ENCODE measurements at places on chromosomes 3 and 15. TPM values are rescaled to one million over a fixed set of nuclear protein-coding genes. Genes with fewer than 3 reads are reported as not detected.

DNA sequence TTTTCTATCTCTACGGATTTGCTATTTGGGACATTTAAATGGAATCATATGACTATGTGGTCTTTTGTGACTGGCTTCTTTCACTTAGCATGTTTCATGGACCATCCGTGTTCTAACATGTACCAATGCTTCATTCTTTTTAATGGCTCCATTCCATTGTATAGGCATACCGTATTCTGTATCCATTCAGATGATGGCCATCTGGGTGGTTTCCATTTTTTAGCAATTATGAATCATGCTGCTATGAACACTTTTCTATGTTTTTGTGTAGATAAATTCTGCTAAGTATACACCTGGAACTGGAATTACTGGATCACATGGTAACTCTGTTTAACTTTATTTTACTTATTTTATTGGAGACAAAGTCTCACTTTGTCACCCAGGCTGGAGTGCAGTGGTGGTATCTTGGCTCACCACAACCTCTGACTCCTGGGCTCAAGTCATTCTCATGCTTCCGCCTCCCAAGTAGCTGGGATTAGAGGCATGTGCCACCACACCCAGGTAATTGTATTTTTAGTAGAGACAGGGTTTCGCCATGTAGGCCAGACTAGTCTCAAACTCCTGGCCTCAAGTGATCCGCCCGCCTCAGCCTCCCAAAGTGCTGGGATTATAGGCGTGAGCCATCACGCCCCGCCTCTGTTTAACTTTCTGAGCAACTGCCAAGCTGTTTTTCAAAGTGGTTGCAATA is 13.4 kb downstream of the UBP1 start:
- DNase-seq: no peak

GRCh38 chr3:19073341-19074105 is 74.8 kb upstream of the KCNH8 start:
- DNase-seq: no peak

- no peak for DNase-seq
These were observed 44.9 kb downstream of the FGF7 start for GRCh38 chr15:49467746-49468480.

- DNase-seq: no peak
These were observed 36.1 kb upstream of the LIMD1 start for GRCh38 chr3:45558431-45558830.

Gene WNT5A
- 0.35 TPM for polyA plus RNA-seq

- no peak for DNase-seq
These were observed 14.5 kb downstream of the GP5 start for GRCh38 chr3:194384569-194385001.

GRCh38 chr3:156633335-156633734 is 41.1 kb upstream of the TIPARP start:
- peak; percentile 41 for DNase-seq

Gene GMNC
- polyA plus RNA-seq: 0.04 TPM

Gene EPHB3
- polyA plus RNA-seq: 1.4 TPM

DNA sequence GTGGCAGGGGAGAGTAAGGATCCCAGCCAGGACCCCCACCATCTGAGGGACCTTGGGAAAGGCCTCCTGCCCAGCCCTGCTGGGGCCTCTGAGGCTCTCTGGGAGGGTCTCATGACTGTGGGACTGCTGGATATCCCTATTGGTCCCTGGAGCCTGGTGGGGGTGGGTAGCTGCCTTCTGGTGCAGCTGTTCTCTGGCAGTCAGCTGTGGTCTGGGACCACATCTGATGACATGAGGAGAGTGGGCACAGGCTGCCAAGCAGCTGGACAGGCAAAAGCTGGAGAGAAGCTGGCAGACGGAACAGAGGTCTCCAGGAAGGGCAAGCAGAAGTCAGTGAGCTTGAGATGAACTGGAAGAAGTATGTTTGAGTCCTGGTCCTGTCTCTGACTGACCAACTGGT is 22.4 kb downstream of the PLEKHO2 start:
- no peak for DNase-seq

- no peak for DNase-seq
These were observed 45.7 kb upstream of the RAB6B start for GRCh38 chr3:133941415-133941821.

- no peak for DNase-seq
These were observed 7.2 kb upstream of the OGG1 start for GRCh38 chr3:9742560-9742959.

GRCh38 chr15:67551207-67551743 is 8.8 kb downstream of the MAP2K5 start:
- DNase-seq: no peak

- peak; percentile 84 for DNase-seq
These were observed at the start of gene C2CD4B for GRCh38 chr15:62165104-62165792. C2CD4B (minus strand) TSS chr15:62165285; CDS start chr15:62164984, 301 bp downstream.

DNA sequence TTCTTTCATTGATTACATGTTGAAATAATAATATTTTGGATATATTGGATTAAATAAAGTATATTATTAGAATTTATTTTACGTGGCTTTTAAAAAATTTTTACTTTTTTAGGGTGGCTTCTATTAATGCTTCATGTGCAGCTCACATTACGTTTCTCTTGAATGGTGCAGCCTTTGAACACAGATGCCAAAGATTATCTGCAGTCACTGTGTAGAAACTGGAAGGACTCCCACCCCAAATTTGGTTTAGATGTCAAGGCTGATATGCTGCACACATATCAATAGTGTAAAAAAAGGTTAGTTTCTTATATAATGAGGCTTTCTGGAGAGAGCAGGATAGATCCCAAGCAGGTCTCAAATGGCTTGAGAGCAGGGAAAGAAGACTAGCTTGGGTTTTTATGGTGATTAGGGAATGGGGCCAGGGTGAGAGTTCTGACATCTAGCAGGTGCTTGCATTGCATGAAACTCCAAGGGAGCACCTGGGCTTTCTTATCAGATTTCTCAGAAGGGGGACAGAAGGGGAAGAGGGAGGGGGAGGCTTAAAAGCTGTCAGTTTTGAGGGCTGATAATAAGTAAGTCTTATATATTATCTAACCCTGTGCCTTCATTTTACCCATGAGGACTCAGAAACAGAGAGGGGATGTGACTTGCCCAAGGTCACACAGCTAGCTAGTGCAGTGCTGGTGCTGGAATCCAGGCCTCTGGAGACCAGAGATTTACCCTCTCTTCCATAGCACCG is 89.6 kb downstream of the CHST2 start:
- DNase-seq: no peak

DNA sequence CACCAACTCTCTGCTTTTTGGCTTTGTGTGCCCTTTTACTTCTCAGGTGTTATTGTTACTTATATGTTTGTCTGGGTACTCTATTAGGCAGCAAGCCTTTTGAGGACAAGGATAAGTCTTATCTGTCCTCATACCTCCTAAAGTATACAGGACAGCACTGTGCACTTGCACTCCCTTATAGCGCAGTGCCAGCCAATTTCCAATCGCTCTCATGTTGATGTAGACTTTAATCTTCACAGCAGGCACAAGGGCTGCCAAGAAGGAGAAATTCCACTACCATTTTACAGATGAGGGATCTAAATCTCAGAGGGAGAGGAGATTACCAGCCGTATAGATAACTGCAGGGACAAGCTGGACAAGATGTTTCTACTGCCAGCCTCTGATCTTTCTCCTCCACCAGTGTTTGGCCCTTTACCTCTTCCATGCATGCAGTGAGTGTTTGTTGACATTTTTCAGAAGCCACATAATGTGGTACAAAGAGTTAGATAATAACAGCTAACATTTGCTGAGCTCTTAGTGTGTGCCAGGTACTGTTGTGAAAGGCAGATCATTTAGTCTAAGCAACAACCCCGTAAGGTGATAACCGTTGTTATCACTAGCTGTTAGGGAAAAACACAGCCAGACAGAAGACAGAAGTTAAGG is 30.1 kb downstream of the SST start:
- no peak for DNase-seq

Gene CX3CR1
- polyA plus RNA-seq: 0.15 TPM

Gene RASL12
- polyA plus RNA-seq: 13.3 TPM

Gene ERICH6
- polyA plus RNA-seq: not detected

GRCh38 chr3:54968546-54969172 is 40.8 kb upstream of the LRTM1 start:
- no peak for DNase-seq

- no peak for DNase-seq
These were observed 320.9 kb upstream of the ONECUT1 start for GRCh38 chr15:53110999-53111398.

DNA sequence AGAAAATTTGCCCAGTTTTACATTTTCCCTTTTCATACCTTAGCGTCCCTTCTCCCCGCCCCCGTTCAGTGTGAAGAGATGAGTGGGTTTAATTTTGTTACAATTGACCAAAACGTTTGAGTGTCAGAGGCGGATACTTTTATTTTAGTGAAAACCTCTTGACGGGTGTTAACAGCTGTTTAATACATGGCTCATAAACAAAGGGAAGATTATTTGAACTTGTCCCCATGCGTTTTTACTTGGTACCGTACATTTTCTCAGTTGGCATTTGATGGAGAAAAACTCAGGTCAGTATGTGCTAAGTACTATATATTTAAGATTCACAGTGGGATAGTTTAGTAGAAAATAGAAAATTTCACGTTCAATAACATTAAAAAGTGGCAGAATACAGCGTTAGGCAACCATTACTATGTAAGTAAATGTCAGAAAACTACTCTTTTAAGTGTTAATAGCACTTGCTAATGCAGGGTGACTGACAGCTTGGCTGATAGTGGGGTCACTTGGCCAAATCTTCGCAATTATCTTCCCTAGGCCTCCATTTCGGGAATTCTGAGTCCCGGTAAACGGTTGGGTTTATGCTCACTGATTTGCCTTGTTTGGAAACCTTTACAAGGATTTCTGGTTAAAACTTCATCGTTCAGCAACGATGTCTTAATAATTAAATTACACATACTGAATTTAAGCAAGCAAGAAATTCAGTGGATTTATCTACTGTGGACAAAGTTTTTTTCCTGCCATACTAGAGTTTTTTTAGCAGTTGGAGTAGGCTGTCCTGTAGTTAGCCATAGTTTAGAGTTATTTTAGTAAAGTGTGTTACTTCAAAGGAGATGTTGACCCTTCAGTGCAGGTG is 4.8 kb downstream of the CHD2 start:
- DNase-seq: no peak

- DNase-seq: no peak
These were observed 53.9 kb upstream of the GRM7 start for GRCh38 chr3:6806991-6807390.

- no peak for DNase-seq
These were observed 39.1 kb downstream of the MESD start for GRCh38 chr15:80950291-80951078.

DNA sequence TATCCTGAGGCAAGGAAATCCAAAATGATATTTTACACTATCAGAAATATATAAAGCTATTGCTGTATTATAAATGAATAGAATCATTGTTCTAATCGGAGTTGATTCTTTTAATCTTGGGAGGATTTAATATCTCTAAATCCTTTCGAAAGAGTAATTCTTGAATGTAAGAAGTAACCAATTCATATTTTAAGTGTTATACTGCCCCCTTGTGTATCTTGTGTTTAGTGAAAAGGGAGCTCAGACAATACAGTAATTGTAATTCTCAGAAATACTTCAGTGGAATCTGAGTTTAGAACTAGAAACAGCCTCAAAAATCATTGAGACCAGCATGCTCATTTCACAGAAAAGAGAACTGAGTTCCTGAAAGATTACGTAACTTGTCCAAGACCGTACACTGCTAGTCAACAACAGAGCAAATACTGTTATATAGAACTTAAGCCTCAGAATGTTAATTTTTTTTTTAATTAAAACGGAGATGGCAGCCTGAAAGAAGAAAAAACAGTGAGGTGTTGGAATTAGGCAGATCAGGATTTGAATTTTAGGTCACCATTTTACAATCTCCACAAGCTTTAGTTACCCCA is 42.9 kb downstream of the PLCH1 start:
- no peak for DNase-seq

- peak; percentile 58 for DNase-seq
These were observed 15.0 kb downstream of the SEMA3G start for GRCh38 chr3:52429779-52430415.

- peak; percentile 41 for DNase-seq
These were observed 8.8 kb upstream of the CPOX start for GRCh38 chr3:98602078-98602678.

Gene FBXL2
- polyA plus RNA-seq: 0.91 TPM

GRCh38 chr3:153960458-153961074 is 160.6 kb upstream of the ARHGEF26 start:
- DNase-seq: no peak

- peak; percentile 62 for DNase-seq
These were observed 34.1 kb downstream of the ZNF710 start for GRCh38 chr15:90035095-90035839.

DNA sequence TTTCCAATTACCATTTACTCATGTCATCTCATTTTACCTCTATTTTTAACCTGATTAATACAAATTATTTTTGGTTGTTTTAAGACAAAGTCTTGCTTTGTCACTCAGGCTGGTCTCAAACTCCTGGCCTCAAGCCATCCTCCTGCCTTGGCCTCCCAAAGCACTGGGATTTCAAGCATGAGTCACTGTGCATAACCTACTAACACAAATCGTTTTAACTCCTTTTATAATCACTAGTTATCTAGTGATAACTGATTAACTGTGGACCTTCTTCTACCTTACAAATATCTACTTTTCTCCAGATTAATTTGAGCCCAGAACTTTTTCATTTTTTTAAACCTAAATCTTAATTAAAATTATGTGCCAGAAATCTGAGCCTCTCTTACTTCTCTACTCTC is 4.6 kb downstream of the ATP13A3 start:
- DNase-seq: no peak

Gene NDN
- polyA plus RNA-seq: 22.2 TPM

Gene COX17
- 176 TPM for polyA plus RNA-seq

- DNase-seq: peak; percentile 32
These were observed 38.8 kb downstream of the ADCY5 start for GRCh38 chr3:123410149-123410515.

- no peak for DNase-seq
These were observed 71.1 kb downstream of the LYZL4 start for GRCh38 chr3:42339321-42339720.
